EL (cell line): ENCODE measurements at places on chromosomes 12 and 14.

DNA sequence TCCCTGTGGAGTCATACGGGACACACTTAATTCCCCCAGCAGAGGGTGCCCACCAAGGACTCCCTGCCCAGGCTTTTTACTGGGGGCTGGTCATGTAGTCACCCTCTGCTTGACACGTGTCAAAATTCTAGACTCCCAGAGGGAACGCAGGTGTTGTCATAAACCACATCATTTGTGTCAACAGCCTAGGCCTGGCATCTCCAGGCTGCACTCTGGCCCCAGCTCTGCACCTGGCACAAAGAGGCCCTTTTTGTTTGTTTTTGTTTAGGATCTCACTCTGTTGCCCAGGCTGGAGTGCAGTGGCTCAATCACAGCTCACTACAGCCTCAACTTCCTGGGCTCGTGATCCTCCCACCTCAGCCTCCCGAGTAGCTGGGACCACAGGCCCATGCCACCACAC lies 21.1 kb downstream of the BRI3BP start:
- no peak for DNase-seq

GRCh38 chr14:102087762-102088011 lies 843 bp upstream of the HSP90AA1 start:
- no peak for DNase-seq

DNA sequence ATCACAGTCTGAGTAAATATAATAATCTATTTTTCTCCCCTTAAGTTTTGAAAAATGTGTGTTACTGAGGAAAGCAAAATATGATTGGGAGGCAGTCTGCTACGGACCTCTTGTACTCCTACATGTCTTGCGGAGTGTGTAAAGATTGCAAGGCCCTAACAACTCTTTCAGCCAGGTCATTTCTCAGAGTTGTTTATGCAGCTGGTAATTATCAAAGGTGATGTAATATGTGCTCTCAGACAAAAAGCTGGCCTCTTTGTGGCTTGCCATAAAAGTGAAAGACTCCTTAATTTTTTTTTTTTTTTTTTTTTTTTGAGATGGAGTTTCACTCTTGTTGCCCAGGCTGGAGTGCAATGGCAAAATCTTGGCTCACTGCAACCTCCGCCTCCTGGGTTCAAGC lies 40.5 kb upstream of the MON2 start:
- DNase-seq = peak; percentile 8

DNA sequence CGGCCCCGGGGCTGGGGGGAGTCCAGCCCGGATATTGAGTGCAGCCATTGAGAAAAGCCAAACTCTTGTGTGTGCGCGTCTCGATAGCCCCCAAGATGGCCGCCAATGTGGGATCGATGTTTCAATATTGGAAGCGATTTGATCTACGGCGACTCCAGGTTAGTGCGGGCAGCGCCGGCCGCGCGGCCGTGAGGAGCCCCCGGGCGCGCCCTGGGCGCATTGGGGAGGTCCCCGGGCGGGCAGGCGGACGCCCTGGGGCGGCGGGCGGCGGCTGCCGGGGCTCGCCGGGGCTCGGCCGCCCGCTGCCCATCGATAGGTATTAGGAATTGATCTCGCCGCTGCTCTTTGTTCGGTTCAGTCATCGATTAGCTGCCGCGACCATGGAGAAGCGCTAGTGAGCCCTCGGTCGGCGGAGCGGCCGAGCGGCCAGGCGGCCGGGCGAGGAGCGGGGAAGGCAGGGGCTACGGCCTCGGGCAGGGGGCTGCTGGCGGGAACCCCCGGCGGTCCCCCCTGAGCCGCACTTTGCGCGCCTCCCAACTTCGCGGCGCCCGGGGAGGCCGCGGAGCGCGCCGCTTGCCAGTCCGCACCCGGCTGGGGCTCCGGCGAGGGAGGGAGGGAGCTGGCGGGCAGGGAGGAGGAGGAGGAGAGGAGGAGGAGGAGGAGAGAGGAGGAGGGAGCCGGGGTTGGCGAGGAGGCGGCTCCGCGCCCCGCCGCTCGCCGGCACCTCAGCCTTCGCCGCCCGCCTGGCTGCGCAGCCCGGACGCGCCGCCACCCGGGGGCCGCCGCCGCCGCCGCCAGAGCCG lies 113.9 kb upstream of the MYL2 start:
- no peak for DNase-seq

GRCh38 chr12:42135259-42135814 lies 9.3 kb downstream of the GXYLT1 start:
- DNase-seq = peak; percentile 73

GRCh38 chr12:113808095-113808951 lies 157.8 kb downstream of the RBM19 start:
- no peak for DNase-seq

- DNase-seq = no peak
Measured at GRCh38 chr14:51877810-51878209, 17.4 kb downstream of the GNG2 start.

DNA sequence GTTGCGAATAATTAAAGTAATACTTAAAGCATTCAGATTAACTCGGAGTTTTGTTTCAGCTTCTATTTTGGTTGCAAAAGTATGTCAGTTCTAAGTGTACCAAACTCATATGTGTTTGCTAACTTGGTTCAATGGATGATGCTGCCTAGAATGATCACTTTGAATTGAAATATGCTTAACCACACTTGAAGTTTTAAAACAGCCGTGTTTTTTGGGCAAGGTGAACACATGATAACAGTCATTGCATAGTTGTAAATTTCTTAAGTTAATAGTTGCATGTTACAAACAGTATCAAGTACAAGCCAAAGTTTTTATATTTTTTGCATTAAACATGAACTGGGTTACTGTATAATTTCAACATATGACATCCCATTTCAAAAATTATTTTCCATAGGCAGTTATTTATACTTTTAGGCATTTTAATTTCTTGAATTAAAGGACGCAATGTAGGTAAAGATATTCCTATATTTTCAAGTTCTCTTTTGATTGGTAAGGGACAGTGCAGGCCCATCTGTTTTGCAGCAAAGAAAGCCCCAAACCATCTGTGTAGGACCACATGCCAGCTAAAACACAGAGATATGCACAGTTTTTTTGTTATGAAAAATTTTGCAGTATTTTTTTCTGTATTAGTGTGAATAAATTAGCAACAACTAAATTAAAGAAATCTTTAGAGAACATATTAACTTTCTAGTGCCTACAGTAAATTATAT lies 575.5 kb downstream of the PRKD1 start:
- DNase-seq = no peak

DNA sequence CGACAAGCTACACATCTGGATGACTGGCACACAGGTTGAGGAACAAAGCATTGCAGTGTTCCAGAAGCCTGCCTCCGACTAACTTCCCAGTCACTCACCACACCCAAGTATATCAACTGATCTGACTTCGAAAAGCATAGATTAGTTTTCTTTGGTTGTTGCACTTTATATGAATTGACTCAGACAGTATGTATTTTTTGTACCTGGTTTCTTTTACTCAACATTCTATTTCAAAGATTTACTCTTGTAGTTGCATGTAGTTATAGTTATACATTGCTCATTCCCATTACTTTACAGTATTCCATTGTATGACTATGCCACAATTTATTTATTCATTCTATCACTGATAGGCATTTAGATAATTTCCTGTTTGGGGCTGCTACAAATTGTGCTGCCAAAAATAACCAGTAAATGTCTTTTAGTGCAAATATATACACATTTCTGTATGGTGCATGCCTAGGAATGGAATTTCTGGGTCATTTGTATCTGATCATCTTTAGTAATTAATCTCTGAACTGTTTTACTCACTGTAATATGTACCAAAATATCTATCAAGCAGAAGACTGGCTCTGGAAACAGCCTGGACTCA lies 17.8 kb downstream of the PLCZ1 start:
- DNase-seq = peak; percentile 32

GRCh38 chr14:91415794-91416743 lies 1.6 kb downstream of the CCDC88C start:
- no peak for DNase-seq

DNA sequence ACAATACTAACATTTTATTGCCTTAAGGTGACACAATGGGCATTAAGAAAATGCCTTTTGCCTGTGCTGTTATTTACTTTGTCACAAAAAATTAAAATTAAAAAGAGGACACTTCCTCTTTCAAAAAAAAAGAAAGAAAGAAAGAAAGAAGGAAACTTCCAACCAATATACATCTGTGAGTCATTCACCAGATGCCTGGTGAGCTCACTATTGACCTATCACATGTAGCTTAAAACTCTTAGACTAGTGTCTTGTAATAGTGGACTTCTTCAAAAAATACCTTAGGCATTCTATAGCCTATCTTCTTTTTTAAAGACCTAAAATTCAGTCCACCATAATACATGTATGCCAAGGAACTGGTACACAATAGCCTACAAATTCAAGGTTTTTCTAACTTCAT lies 4.9 kb upstream of the SOX5 start:
- no peak for DNase-seq

DNA sequence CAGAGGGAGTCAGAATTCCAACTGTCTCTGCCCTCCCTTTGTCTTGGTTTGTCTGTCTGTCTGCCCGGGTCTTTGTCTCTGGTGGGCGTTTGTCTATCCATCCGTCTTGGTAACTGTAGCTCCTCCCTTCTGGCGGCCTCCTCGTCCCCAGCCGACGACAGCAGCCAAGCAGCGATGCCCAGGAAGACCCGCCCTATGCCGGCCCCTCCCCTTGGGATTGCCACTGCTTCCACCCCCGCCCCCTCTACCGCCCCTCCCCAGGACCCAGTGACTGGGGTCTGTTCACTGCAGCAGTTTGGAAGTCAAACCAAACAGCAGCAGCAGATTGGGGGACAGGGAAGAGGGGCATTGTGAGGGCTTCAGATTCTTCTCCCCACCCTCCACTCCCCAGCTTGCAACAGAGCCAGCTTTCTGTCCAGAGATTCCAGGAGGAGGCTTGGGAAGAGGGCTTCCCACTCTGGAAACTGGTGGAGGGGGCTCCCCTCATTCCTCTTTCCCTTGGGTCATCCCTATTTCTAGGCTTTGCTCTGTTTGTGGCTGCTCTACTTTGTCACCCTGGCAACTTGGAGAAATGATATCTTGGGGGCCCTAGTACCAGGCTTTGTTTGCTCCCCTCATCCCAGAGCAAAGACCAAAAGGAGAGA lies 2.4 kb upstream of the RARG start:
- no peak for DNase-seq

GRCh38 chr12:74539261-74539660 lies 1.6 kb downstream of the ATXN7L3B start:
- peak; percentile 13 for DNase-seq

DNA sequence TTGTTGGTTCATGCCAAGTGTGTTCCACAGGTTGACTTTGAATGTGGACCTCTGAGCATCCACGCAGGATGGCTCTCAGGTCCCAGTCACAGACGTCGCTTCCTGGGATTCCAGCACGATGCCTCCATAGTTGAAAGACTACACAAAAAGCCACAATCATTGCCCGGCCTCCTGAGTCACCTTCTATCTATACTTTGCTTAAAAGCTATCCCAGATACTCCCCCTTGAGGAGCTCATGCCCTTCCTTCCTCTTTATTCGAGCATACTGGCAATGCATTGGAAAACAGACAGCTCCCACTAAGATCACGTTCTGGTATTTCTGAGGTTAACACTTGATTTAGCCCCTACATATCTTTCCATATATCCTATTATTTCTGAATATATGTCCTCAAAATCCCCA lies 40.1 kb downstream of the ZNF664 start:
- DNase-seq = no peak

- DNase-seq = no peak
Measured at GRCh38 chr14:101249676-101250036, 311.6 kb upstream of the DIO3 start.

- no peak for DNase-seq
Measured at GRCh38 chr14:48568252-48568651, 892.8 kb upstream of the MDGA2 start.

DNA sequence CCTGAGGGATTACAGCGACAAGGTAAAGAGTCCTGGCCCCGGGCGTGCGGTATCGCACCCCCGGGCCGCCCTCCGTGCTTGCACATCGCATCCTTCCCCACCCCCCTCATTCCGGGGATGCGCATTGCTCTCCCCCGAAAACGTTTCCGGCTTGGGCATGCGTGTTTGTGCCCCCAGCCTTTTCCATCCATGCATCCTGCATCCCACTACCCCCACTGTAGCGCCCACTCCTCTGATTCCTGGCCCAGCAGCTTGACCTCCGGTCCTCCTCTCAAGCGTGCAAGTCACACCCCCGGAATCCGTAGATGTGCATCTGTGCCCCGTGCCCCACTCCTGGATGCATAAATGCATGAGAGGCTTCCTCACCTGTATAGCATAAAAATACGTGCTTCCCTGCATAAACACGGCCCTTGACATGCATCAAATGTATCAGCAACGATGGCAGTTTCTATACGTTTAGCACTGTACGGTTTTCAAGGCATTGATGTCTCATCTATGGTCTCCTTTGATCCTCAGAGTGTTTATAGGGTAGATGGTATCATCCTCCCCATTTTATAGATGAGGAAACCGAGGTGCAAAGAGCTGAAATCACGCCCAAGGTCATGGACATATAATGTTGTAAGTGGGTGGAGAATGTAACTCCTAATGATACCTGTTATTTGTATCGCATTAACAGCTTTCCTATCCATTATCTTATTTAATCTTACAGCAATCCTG lies 484 bp downstream of the RIC8B start:
- DNase-seq = no peak

- DNase-seq = no peak
Measured at GRCh38 chr14:77270361-77271112, 469 bp downstream of the NGB start.

DNA sequence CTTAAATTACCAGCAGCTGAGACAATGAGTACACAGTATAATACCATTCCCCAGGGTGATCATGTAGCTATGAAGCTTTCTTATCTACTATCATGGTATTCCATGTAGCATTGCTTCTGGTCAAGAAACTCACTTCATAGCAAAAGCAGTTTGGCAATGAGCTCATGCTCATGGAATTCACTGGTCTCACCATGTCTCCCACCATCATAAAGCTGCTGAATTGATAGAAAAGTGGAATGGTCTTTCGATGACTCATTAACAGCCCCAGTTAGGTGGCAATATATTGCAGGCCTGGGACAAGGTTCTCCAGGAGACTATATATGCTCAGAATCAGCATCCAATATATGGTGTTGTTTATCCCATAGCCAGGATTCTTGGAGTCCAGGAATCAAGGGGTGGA lies 553.7 kb downstream of the FOXG1 start:
- DNase-seq = peak; percentile 83

- DNase-seq = no peak
Measured at GRCh38 chr14:105470350-105471296, 4.0 kb upstream of the CRIP2 start.

- no peak for DNase-seq
Measured at GRCh38 chr14:81952917-81953316, 419.3 kb upstream of the SEL1L start.

- no peak for DNase-seq
Measured at GRCh38 chr14:100622708-100623485, 35.7 kb upstream of the BEGAIN start.

GRCh38 chr14:90447720-90448497 lies 51.1 kb downstream of the CALM1 start:
- no peak for DNase-seq

GRCh38 chr14:50551877-50552276 lies 8.1 kb upstream of the ATL1 start:
- DNase-seq = no peak
